ENCODE measurements at places on chromosomes 7 and 10. TPM values are rescaled to one million over a fixed set of nuclear protein-coding genes. Genes with fewer than 3 reads are reported as not detected.

GPR158 gene
- total RNA-seq = 0.86 TPM

SYNPO2L gene
- 0.11 TPM for total RNA-seq

SCD gene
- total RNA-seq = 604 TPM

SPRN gene
- total RNA-seq = 0.24 TPM

LUC7L2 gene
- total RNA-seq = 64.1 TPM

MARVELD1 gene
- 33.1 TPM for total RNA-seq

ITIH5 gene
- total RNA-seq = 7.6 TPM

TRPV5 gene
- total RNA-seq = not detected

C10orf67 gene
- 0.11 TPM for total RNA-seq

All from H1 (cell line).